ENCODE measurements at places on chromosomes 6 and 20.

DNA sequence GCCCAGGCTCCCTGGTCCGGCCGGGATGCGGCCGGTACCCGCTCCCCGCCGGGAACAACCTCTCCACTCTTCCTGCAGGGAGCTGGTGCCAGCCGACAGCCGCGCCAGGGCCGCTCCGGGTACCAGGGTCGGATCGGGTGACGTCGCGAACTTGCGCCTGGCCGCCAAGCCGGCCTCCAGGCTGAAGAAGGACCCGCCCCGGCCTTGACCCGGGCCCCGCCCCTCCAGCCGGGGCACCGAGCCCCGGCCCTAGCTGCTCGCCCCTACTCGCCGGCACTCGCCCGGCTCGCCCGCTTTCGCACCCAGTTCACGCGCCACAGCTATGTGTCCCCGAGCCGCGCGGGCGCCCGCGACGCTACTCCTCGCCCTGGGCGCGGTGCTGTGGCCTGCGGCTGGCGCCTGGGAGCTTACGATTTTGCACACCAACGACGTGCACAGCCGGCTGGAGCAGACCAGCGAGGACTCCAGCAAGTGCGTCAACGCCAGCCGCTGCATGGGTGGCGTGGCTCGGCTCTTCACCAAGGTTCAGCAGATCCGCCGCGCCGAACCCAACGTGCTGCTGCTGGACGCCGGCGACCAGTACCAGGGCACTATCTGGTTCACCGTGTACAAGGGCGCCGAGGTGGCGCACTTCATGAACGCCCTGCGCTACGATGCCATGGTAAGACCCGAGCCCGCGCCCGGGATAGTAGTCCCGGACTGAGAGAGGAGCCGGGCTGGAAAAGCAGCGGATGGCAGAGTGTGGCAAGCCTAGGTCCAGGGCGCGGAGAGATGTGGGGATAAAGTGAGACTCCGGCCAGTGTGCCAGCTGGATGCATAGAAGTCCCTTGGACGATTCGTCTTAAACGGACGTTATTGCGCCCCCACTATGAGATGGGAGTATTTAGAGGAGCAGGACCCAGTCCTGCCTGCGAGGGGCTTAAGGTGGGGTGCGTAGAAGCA is at the start of gene NT5E:
NT5E (plus strand) TSS at position 266 of the 942 bp plus-strand sequence; CDS start at position 323, 57 bp downstream.
- no peak for DNase-seq

DNA sequence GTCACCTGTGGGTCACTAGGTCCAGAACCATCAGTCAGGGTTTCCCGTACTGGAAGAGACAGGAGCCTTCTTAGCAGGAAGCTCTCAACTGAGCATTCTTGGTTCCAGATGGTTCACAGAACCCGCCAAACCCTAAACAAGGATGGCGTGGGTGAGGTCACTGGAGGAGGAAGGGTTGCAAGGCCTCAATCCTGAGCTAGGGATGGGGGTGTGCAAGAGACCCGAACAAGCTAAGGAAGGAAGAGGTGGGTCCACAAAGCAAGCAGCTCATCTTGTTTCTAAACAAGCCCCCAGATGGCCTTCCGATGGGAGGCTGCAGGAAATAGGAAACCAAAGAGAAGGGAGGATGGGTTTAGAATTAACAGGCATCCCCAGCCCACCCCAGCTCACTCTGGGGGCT is 92.7 kb downstream of the PREX1 start:
- no peak for DNase-seq

DNA sequence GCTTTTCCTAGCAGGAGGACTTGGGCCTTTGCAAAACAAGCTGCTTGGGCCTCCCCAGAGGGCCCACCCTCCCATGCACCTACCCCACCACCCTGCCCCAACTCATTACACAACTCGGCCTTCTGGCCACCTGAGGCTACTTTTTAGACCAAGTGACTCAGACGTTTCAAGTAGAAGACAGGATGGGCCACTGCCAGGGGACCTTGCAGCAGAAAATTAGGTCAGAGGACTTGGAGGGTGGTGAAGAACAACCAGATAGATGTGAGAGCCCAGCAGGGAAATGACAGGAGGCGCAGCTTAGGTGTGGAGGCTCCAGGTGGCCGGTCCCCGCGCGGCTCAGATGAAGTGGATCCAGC is 1.4 kb downstream of the PPP1R3D start:
- no peak for DNase-seq

DNA sequence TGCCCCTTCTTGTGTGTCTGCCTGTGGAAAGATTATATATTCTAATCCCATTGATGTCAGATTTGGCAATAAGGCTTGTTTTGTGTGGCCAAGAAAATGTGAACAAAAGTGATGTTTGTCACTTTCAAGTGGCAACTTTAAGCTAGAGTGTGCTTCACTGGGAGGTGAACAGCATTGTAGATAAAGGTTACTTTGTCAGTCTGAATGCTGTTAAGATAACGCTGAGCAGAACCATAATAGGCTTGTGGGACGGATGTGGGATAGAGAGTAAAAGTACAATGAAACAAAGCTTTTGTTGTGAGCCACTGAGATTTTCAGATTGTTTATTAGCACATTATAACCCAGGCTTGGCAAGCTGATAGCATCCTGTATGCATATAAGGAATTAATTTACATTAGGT is 303.8 kb upstream of the MAN1A1 start:
- DNase-seq, result no peak

GRCh38 chr20:4195499-4195898 is 180.1 kb upstream of the RNF24 start:
- DNase-seq, result no peak

GRCh38 chr6:22892452-22892851 is 323.1 kb downstream of the HDGFL1 start:
- DNase-seq, result no peak

- no peak for DNase-seq
Observed at GRCh38 chr20:24462460-24463010, 6.9 kb upstream of the SYNDIG1 start.

- DNase-seq, result no peak
Observed at GRCh38 chr6:93218096-93218495, 201.3 kb downstream of the EPHA7 start.

- no peak for DNase-seq
Observed at GRCh38 chr20:57335392-57335791, 5.8 kb downstream of the SPO11 start.

- DNase-seq, result no peak
Observed at GRCh38 chr6:35454391-35455110, 2.4 kb downstream of the FANCE start.

DNA sequence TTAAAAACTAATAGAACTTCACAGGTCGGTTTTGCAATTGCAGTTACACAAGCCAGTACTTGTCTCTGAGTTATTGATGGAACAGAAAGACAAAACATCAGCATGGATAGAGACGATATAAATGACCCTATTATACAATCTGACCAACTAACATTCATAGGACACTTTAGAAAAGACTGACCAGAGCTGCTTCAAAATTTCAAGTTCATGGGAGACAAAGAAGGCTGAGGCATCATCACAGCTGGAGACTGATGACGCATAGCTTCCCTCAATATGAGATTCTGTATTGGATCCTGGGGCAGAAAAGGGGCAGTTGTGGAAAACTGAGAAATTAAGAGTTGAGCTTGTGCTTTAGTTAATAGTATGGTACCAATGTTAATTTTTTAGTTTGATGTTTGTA is 174.0 kb downstream of the THBS2 start:
- DNase-seq, result no peak

- DNase-seq, result no peak
Observed at GRCh38 chr6:106974999-106975737, 639 bp upstream of the CD24 start.

DNA sequence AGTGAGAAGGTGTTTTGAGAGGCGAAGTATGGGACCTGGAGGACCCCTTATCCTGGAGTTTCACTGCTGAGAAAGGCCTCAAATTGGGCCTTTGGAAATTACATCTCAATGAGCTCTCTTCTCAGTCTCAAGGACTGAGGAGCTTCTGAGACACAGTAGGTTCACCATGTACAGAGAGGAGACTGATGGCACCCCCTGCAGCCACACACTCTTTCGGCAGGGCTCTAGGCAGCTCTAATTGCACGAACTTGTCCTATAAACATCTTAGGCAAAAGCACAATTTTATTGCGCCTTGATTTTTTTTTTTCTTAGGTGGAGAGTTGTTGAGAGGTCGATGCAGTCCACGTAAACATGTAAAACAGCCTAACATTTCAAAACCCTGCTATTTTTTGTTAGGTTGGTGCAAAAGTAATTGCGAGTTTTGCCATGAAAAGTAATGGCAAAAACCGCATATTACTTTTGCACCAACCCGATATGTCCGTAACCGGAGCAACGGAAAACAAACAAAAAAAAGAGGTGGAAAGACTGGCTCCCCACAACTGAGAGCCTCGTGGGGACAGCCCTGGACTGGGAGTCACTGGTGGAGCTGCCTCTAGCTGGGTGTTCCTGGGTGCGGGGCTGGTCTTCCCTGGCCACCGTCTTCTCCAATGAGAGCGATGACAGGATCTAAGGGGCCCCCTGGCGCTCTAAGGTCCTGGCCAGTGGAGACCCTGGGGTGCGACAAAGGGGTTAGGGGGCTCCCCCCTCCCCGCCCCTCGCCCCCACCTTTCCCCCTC is 84.0 kb upstream of the EYA2 start:
- no peak for DNase-seq

DNA sequence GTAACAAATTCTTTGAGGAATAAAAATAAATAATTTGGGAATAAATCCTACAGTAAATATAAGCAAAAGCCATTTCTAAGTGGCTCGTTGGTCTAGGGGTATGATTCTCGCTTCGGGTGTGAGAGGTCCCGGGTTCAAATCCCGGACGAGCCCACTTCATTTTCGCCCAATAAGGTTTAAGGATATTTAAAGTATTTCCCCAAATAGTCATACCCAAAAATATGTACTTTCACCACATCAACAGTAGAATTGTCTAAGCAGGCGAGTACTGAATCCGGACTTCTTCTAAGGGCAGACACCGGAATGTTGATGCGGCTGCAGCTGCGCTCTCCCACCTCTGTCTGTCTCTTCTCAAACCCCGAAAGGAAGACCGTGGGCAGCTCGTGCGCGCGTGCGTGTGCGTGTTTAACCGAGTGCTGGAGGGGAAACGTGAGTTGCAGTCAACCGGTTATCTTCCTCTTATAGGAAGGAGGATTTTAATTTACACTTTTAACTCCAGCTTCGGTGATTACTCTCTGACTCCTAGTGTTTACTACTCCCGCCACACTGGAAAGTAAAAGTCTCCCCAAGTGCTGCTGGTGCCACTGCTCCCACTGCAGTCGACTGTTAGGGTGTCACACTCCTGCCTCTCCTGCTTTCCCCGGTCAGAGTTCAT is 155.7 kb upstream of the PRSS16 start:
- DNase-seq, result no peak

DNA sequence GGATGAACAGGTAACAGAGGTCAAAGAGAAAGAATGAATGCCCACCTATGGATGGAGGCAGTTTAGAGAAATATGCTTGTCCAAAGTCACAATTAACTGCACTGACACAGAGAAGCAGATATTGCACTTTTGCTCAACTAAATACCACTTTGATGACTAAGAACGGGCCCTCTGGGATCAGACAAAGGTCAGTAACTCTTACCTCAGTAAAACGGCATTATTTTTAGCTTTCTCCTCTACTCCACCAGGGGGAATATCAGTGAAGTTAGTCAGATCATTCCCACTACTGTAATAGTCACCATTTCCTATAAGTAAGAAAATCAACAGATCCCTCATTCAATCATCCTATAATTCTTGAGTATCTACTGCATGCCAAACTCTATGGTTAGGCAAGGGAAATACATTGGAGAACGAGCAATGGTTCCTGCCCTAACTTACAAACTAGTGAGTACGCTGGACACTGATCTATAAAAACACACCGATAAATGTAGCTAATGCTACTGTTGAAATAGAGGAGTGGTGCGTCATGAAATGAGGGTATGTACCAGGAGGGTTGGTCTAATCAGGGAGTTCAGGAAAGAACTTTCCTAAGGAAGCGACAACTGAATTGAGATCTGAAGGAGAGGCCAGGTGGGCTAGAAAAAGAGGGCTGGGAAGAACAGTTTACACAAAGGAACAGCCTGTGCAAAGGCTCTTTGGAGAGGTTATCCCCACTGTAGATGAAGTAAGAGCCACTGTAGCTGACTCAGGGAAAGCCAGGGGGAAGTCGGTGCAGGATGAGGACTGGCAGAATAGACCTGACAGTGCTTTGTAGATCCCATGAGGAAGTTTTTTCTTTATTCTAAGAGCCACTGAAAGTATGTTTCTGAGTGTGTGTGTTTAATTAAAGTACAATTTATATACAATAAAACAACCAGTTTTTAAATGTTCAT is 9.2 kb downstream of the ECI2 start:
- no peak for DNase-seq

DNA sequence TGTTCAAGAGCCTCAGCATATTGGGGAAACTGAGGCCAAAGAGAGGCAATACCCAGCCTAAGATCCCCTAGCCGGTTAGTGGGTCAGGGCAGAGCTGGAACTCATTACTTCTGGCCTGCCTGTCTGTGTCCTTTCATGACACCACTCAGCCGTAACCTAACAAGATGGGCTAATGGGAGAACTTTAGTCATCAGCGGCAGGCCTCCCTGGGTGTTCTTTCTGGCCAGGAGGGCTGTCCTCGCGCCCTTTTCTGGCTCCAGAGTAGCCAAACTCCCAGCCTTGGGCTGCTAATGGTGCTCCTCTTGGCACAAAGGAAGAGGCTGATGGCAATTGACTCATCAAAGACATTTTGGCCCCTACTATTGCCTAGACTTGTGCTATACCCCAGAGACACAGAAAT is 76.6 kb downstream of the NCR2 start:
- no peak for DNase-seq

GRCh38 chr20:1894951-1895673 is at the start of gene SIRPA:
SIRPA (plus strand) TSS chr20:1895407; CDS start chr20:1895448, 41 bp downstream.
- no peak for DNase-seq

DNA sequence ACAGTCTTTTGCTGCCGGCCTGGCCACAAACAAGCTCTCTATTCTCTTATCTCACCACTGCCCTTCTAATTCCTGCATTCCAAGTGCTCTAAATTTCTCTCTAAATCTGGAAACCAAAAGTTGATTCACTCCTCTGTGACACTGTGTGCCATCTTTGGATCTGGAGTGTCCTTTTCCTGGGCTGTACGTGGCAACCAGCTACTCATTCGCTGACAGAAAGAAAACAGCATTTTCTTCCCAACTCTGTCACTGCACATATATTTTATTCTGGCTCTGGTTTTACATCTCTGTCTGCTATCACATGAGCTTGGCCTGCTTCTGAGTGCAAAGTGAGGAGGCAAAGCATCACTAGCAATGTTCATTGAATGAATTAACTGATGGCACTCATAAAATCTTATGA is 397.2 kb upstream of the MAP3K7 start:
- no peak for DNase-seq

GRCh38 chr6:43719511-43719910 is 31.9 kb upstream of the MRPS18A start:
- no peak for DNase-seq

GRCh38 chr6:24931296-24931695 is 4.5 kb downstream of the RIPOR2 start:
- DNase-seq, result no peak

DNA sequence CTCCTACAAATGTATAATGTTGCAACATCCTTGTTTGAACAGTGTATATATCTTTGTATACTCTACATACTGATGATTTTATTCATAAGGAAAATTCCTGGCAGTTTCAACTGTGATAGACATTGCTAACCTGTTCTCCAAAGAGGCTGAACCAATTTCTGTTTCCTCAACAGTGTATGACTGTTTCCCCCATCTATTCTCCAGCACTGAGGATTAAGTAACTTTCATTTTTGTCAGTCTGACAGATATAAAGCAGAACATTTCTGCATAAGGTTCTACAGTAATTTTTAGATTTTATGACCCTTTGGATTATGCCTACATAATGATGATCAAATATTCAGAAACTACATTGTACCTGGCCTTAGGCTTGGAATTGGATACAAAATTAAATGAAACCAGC is 9.9 kb downstream of the PPP1R16B start:
- no peak for DNase-seq

Measured in stimulated activated CD8-positive, alpha-beta memory T cell treated with anti-CD3 and anti-CD28 coated beads, Interleukin-7, amount 100 ng/mL, for 1 hour (primary cell).